ENCODE measurements at places on chromosomes 2 and 18. TPM values are rescaled to one million over a fixed set of nuclear protein-coding genes. Genes with fewer than 3 reads are reported as not detected.

The MYOM1 gene
- total RNA-seq = 63.8 TPM

The REG1B gene
- total RNA-seq = 3.8 TPM

The DOK6 gene
- total RNA-seq = 6.3 TPM

The MC2R gene
- total RNA-seq = not detected

The CROCC2 gene
- 0.45 TPM for total RNA-seq

The MEP1B gene
- total RNA-seq = not detected

The SEPTIN10 gene
- 127 TPM for total RNA-seq

The RUFY4 gene
- total RNA-seq = 0.39 TPM

The GPR17 gene
- not detected for total RNA-seq

The SKA1 gene
- total RNA-seq = 0.42 TPM

The KCNG3 gene
- not detected for total RNA-seq

The IL1B gene
- total RNA-seq = 9.3 TPM

The STRADB gene
- total RNA-seq = 15.7 TPM

The SALL3 gene
- total RNA-seq = not detected

The EIF2AK2 gene
- total RNA-seq = 49.5 TPM

The KRTCAP3 gene
- 2.4 TPM for total RNA-seq

The MYL12B gene
- total RNA-seq = 259 TPM

The ACVR1C gene
- 1.1 TPM for total RNA-seq

The CRYBA2 gene
- not detected for total RNA-seq

The EML6 gene
- 2.6 TPM for total RNA-seq

The TTC31 gene
- total RNA-seq = 29.5 TPM

The RNF125 gene
- 4.0 TPM for total RNA-seq

The CCDC102B gene
- 30.1 TPM for total RNA-seq

The TTC39C gene
- 21.2 TPM for total RNA-seq

The ZFP36L2 gene
- 231 TPM for total RNA-seq

The RAB17 gene
- total RNA-seq = 4.5 TPM

The ACOXL gene
- total RNA-seq = not detected

The CNGA3 gene
- not detected for total RNA-seq

The STON1 gene
- 28.6 TPM for total RNA-seq

The CHRNG gene
- total RNA-seq = not detected

The ZBTB7C gene
- 22.4 TPM for total RNA-seq

The CARF gene
- total RNA-seq = 14.4 TPM

The FRZB gene
- total RNA-seq = 71.4 TPM

The ATP8B1 gene
- total RNA-seq = 76.5 TPM

The FOXI3 gene
- total RNA-seq = not detected

The SLC39A6 gene
- 39.4 TPM for total RNA-seq

The CCDC88A gene
- total RNA-seq = 92.4 TPM

The CCDC178 gene
- 1.9 TPM for total RNA-seq

The COBLL1 gene
- 63.5 TPM for total RNA-seq

The FAP gene
- 28.6 TPM for total RNA-seq

The FKBP7 gene
- total RNA-seq = 23.6 TPM
